MV-4-11 (cell line): ENCODE measurements at places on chromosomes 2 and 18.

- no peak for DNase-seq
Observed at GRCh38 chr2:129699781-129700573, 279.5 kb upstream of the RAB6C start.

- DNase-seq: no peak
Observed at GRCh38 chr18:11587846-11588245, 21.6 kb upstream of the SLC35G4 start.

DNA sequence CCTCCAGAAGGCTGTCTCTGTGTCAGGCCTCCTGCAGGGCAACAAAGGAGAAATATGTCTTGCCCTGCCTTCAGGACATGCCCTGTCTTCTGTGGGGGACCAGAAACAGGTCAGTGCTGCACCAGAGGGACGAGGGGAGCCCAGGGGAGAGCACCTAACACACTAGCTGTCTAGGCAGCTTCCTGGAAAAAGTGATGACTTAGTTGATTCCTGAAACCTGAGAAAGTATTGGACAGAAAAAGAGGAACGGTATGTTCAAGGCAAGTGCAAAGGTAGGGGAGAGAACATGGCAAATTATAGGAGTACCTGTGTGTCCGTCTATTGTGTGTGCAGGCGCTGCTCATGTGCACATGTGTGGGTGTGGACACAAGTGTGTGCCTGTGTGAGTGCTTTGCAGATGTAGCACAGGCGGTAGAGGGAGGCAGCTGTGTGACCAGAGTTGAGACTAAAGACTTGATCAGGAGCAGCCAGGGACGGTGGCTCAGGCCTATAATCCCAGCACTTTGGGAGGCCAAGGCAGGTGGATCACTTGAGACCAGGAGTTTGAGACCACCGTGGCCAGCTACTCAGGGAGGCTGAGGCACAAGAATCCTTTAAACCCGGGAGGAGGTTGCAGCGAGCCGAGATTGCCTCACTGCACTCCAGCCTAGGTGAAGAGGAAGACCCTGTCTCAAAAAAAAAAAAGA, 119.5 kb downstream of the GYPC start:
- no peak for DNase-seq

DNA sequence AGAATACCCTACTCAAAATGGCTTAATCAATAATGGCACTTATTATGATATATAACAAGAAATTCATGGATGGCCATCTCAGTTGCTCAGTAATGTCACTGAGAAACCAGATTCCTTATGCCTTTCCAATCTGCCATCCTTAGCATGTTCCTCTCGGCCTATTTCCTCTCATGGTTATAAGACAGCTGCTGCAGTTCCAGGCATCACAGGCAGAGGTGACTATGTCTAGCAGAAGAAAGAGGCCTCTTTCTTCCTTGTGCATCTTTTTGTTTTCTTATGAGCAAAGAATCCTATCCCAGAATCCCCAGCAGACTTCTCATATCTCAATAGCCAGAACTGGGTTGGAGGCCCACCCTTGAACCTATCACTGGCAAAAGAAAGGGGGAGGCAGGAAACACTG, 310.6 kb upstream of the SPRED2 start:
- no peak for DNase-seq

- no peak for DNase-seq
Observed at GRCh38 chr2:174208026-174208425, 40.3 kb downstream of the OLA1 start.

- peak; percentile 10 for DNase-seq
Observed at GRCh38 chr2:134368009-134368817, 114.3 kb downstream of the MGAT5 start.

GRCh38 chr2:132886574-132886973, 216.6 kb upstream of the LYPD1 start:
- no peak for DNase-seq

DNA sequence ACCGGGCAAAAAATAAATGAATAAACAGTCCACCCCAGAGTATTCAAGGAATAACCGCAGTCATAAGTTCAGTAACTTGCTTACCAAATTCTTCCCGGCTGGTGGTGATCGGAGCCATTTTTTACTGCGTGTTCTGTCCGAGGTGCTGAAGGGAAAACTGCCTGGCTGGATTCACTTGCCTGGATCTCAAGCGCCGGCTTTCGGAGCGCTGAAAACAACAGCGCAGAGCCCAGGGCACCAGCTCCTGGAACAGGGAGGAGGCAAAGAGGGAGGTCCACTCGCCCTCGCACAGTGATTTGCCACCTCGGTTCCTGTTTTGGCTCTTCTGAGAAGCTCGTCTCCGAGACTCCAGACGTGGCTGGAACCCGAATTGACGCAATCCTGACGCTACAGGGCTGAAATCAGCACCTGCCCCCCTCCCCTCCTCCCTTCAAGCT, at the start of gene SYT4:
TSS of gene SYT4 (minus strand) at position 327 of the 437 bp plus-strand sequence. CDS start at position 118, 209 bp downstream.
- DNase-seq: no peak

- no peak for DNase-seq
Observed at GRCh38 chr18:22723221-22723620, 209.9 kb upstream of the RBBP8 start.

GRCh38 chr2:120559401-120559800, 176.3 kb upstream of the GLI2 start:
- DNase-seq: no peak

- peak; percentile 28 for DNase-seq
Observed at GRCh38 chr2:60821587-60822302, 59.6 kb upstream of the REL start.

DNA sequence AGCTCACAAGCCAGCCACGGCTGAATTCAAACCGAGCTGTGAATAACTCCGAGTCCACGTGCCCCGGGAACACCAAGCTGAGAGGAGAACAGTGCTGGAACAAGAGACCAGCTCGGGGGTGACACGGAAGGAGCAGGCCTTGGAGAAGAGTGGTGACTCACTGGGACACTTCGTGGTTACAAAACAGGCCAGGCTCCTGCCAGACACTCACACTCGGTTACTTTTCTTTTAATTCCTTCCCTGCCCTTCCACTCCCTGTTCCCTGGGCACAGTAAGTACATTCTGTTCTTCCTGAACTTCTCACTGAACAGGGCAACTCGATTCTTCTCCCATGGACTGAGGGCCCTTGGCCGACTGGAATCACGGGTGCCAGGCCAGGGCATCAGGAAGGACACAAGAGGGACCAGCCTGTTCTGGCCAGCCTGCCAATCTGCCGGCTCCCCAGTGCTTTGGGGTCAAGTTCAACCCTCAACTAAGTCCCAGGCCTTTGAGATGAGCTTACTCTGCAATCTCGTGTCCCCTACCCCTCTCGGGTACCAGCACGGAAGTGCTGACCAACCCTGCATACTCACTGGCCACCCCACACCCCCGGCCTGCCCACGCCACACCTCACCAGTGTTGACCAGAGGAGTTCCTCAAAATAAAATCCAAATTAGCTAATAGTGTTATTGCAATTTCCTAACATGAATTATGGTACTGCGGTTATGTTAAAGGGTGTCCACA, 87.5 kb downstream of the TFCP2L1 start:
- peak; percentile 77 for DNase-seq

- no peak for DNase-seq
Observed at GRCh38 chr2:237980087-237980486, 13.3 kb downstream of the UBE2F start.

- no peak for DNase-seq
Observed at GRCh38 chr2:120368086-120368485, 22.1 kb downstream of the INHBB start.

DNA sequence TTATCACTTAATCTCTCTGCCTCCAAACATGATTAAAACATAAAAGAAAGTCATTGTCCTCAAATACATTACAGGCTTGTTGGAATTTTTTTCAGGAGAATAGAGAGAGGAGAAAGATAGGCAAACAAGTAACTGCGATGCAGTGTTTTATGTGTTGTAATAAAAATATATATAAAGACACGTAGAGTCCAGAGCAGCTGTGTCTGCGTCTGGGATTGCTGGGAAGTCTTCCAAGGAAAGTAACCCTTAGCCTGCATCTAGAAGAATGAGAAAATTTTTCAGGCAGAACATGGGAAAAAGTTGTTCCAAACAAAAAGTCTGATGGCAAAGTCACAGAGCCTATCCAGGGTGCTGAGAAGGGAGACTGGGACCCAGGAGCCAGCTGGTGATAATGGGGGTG, 91.8 kb upstream of the ST6GAL2 start:
- DNase-seq: no peak

DNA sequence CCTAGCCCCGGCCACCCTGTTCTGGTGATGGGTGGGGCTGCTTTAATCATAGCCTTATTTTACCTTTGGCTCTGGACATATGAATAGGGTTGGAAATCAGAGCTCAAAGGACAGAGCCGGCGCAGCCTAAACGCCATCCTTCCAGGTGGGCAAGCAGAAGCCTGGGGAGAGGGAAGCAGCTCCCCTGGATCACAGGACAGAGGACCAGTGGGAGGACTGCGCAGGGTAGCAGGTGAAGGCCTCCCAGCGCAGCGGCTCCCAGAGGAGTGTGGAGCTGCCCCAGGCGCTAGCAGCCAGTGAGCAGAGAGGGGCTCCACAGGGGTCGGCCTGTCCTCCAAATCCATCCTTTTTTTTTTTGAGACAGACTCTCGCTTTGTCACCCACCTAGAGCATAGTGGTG, 16.4 kb upstream of the CYS1 start:
- no peak for DNase-seq

DNA sequence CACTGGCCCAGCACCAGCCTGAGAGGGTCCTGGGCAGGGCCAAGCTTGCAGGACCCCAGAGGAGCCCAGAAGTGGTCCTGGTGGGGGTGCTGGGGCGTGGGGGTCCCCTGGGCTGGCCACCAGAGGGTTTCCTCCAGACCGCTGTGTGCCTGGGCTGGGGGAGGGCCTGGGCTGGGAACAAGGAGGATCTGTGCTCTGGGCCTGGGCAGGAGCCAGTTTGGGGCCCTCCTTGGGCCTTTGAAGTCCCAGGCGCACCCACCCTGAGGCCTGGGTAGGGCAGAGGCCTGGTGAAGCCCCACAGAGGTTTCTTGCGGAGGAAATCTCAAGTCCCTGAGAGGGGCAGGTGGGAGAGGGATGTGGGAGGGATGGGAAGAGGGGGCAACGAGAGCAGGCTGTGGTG, 63.4 kb upstream of the GPC1 start:
- DNase-seq: no peak

- DNase-seq: no peak
Observed at GRCh38 chr2:232351686-232352510, 26.7 kb upstream of the ALPP start.

GRCh38 chr2:46303233-46303632, 6.0 kb downstream of the EPAS1 start:
- DNase-seq: no peak

DNA sequence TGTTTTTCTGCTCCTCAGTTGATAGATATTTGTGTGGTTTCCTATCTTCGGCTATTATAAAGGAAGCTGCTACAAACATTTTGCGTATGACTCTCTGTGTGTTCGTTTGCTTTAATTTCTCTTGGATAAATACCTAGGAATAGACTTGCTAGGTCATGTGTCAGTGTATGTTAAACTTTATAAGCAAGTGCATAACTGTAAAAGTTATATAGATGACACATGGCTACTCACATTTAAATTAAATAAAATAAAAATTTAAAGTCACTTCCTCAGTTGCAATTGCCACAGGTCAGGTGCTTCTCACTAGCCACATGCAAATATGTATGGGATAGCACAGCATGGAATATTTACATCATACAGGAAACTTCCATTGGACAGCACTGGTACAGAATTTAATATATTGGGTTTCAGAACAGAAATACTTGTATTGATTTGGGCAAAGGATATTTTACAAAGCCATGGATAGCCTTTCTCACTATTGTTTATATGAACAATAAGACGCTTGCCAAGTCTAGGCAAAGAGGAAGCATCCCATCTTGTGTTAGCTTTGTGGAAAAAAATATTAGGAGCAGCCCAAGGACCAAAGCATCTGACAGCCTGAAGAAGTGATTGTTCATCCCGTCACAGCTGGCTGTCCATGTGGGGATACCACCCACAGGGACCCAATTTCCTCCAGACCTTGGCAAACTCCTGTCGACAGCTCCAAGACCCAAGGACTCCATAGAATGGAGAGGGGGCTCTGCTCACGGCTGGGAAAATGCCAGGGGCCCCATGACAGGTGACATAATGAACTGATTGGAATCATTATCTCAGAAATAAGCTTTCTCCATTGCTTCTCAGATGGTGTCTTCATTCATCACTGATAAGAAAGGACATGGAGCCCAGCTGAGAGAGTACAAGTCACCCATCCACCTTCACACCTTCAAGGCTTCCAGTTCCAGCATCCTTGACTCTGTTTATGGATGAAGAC, 196.7 kb downstream of the SH3BP4 start:
- DNase-seq: no peak
